Glomerular endothelial cell (primary cell): ENCODE measurements at places on chromosomes 6 and 20.

DNA sequence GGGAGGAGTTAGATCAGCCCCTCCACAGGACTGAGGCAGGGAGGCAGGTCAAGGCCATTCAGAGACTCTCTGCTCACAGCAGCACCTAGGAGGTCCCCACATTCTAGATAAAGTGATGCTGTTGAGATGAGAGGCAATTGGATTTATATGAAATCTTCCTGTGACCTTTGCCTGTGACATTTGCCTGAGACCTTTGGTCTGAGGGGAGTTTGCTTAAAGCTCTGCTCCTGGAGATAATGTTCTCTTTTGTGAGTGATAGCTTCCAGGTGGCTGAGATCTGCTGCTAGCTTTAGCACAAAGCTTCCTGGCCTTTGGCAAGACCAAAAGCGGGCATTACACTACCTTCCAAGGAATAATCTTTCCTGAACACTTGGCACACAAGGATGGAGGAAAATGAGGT, 43.3 kb downstream of the TMEM244 start:
- DNase-seq, result no peak

GRCh38 chr6:135449246-135449645, 48.3 kb downstream of the AHI1 start:
- no peak for DNase-seq

DNA sequence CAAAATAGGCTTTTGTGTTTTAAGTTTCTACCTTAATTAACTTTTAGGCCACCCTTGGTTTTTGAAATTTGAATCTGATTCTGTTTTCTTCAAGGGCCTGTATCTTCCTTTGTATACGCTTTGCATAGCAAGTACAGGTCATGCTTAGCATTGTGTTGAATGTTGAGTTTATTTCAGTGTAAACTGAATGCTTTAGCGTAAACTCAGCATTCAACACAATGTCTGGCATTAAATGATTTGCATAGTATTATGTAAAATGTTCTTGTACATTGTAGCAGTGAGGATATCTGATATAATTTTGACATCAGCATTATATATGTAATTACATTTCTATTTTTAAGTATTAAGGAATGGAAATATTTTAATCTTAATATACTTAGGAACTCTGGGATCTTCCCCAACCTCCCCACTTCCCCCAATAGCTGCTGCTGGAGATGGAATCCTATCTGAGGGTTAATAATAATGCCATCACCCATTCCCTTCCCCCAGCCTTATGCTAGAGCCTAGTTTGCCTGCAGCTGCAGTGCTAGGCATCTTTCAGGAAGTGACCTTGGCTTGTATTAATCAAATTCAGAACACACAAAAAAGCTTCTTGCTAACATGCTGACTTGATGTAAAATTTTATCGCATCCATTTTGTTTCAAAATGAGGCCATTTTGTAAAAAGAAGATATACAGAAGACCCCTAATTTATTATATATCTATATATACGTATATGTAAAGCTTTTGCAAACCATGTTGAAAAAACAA, 73.1 kb downstream of the NCOA3 start:
- DNase-seq, result no peak

DNA sequence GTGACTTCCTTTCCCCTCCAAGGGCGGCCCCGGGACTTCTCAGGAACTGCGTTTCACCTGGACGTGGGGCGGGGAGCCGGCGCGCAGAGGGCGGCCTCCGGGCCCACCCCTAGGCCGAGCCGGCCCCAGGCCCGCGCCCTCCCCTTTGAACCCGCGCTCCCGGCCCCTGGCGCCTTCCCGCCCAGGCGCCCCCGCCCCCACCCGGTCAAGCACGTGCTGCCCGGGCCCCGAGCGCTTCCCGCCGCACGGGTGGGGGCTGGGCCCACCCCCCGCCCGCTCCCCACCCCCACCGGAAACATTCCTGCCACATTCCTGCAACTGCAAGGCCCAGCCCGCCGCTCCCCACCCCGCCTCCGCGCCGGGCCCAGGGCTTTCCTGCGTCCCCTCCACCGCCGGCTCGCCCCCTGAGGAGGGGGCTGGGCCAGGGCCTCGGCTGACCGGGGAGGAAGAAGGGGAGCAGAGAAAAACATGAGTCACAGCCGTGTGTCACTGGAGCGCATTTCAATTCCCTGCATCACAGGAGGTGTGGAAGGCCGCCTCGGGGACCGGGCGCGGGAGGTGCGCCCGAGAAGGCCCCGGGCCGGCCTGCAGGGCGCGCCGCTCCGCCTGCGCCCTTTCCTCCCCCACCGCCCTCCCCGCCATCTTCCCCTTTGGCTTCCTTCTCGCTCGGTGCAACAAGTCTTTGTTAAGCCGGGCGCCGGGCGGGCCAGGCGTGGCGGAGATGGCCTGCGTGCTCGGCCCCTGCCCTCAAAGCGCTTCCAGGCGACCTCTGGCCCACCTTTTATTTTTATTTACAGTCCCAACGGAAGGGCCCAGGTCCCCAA, 1.2 kb upstream of the HMGA1 start:
- no peak for DNase-seq

- no peak for DNase-seq
These were observed 104.8 kb downstream of the BCKDHB start for GRCh38 chr6:80211286-80211685.

DNA sequence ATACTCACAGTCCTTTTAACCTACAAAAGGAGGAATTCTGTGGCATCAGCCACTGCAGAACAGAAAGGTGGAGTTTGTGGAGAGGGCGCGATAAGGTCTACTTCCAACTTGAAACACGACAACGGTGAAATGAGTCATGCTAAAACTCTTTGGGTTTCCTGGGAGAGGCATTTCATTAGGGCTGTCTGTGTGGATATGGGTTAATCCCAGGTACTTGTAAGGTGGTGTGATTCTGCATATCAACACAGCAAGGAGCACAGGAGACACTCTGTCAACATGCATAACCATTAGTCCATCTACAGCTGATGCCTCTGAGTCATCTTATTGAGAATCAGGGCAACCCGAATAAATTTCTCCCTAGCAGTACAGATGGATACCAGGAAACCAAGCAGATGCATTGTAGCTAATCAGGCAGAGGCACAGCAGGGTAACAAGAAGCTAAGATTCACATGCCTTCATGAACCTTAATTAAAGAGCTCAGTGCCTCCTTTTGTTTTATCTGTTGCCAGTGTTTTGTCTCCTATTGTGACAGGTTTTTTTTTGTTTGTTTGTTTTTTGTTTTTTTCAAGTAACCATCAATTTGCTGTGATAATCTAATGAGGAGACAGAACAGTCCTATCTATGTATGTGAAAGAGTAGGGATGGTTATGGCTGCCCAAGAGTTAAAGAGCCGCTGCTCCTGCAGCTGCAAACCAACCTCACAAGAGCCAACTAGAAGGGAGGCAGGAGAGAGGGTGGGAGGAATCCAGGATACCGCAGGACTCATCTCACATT, 315.8 kb upstream of the SOX4 start:
- no peak for DNase-seq

DNA sequence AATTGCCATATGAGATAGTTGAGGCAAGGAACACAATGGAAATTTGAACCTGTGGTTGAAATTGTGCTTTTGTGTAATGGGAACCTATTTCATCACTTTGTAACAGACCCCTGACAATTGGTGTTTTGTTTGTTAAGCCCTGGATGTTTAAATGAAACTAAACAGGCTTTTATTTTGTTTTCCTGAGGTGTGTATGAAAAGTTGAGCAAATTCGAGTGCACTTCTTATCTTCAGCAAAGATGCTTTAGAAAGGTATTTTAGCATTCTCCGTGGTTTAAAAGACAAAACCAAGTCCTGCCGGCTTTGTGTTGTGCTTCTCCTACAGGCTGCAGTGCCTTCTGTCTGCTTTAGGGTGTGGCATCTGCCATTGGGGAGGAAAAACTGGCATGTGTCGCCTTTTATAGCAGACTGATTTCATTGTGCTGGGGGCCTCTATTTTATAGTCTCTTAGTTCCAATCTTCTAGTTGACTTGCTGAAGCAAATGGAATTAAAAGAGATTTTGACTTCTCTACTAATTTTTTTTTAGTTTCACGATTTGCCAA, 2.2 kb upstream of the ARID1B start:
- no peak for DNase-seq

DNA sequence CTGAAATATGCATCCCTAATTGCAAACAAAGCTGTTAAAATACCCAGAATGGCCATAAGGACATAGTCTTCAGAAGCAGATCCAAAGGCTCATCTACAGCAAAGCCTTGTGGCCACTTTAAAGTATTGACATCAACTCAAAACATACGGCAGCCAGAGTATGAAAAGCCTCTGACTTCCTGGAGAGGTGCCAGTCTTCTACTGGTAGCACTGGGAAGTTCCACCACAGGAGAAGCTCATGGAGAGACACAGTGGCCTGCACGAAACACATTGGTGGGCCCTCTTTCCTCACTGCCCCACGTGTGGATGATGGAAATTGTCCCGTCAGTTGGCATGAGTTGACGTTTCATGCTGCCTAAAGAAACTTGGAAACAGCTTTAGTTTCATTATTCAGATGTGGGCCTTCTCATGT, 202.6 kb upstream of the HEY2 start:
- DNase-seq, result no peak

DNA sequence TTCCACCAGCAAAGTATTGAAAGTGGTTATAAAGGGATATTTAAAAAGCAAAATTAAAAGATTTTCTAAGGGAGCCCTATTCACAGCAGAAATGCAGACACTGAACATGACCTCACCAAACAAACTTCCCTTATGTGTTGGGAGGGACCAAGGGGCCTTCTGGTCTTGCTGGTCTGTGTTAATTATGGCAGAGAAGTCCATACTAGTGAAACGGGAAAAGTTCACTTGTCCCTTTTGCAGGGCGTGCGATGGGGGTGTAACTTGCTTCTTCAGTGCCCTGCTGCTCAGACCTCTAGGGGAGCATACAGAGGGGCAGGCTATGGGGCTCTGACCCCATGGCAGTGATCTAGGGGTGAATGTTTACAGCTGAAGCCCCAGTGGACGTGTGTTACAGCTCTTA, 53.0 kb upstream of the ZNF337 start:
- no peak for DNase-seq

DNA sequence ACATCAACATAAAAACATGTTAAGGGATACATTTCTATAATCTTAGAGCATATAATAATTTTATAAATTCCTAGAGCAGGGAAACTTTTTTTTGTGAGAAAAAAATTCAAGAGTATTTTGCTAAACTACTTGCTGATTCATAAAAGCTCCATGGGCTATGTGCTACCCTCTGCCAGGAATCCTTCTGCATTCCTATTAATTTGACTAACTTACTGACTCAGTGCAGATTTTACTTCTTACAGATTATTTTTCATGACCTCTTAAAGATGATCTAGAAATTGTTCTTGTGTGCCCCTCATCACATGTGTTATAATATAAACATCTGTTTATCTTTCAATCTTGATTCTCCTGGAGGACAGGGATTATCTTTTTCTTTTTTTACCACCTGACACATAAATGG, 5.7 kb downstream of the VTA1 start:
- no peak for DNase-seq

- DNase-seq, result no peak
These were observed 52.5 kb upstream of the TAGAP start for GRCh38 chr6:159097256-159097655.

DNA sequence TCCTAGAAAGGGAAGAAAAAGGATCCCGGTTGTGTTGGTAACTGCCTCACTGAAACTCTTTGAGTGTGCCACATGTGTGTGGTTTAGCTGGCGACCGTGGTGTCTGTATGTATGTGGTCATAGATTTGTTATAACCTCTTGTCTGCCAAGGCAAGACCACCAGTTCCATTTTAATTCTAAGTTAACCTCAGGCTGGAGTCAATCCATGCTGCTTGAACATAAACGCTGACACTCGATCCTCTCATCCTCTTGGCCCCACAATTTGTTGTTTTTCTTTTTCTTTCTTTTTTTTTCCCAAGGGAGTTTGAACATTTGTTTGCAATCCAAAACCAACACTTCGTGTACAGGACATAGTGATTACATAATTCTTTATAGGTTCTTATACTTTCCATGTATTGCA, 318.9 kb upstream of the JAG1 start:
- DNase-seq, result no peak

DNA sequence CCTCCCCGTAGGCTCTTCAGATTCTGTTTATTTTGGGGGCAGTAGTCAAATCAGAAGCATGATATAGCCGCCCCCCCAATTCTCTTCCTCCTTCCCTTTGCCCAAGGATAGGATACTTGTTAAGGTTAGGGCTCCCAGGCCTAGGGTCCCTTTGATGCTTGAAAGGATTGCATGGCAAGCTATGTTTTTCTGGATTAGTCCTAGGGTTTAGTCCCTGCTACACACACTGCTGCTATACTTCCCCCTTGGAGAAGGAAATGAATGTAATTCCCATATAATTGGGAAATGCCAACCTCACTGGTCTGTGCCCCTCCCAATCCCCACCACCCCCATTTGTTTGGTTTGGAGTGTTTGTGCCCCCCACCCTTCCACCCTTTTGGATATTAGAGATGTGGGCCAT, 62.8 kb downstream of the ZFAND3 start:
- DNase-seq, result no peak

DNA sequence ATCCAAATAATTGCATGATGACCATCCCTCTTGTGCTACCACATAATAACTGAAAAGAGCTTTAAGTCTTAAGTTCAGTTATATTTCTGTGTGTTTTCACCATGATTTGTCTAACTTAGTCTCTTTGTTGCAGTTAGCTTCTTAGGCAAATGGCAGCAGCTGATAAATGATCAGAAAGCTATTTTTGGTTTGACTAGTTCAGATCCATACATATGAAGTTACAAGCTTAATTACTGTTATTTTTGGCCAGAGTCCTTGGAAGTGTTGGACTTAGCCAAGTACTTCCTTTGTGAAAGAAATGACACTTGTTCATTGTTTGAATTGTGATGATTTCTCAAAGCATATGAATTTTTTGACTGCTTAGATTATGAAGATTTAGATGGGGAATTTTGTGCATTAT, 54.2 kb downstream of the HIVEP1 start:
- DNase-seq, result peak; percentile 34

- DNase-seq, result no peak
These were observed 17.9 kb upstream of the THEMIS start for GRCh38 chr6:127918506-127919427.

DNA sequence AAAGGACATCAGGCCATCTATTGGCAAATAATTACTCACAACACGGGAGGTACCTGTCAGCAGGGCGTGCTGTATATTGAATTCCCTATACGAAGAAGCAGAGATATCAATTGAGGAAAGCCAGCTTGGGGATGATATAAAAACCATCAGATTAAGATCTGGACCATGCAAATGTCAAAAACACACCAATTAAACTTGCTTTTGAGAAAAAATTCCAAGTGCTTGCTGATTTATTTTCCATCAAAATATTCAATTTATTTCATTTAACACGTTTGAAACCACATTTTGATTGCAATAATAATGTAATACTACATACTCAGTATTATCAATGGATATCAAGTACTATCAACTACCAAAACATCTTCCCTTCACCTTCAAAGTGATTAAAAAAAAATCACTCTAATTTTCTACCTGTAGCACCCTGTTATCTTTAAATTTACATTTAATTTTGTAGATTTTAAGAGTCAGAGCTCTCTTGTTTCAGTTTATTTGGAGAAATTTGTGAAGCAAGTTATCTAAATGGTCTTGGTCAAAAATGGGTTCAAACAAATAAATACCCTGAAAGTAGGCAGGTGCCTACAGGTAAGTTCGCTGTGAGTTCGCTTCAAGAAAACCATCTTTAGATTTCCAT, 6.8 kb upstream of the TBX18 start:
- no peak for DNase-seq
